Prostate gland (tissue), 2 donors: ENCODE measurements at places on chromosomes 3 and 15.

GRCh38 chr3:24290596-24290995 lies 204.1 kb downstream of the THRB start:
- no peak for DNase-seq

- DNase-seq: no peak
Observed at GRCh38 chr3:131387796-131388489, 6.4 kb downstream of the NUDT16 start.

GRCh38 chr3:14553871-14554270 lies 13.7 kb upstream of the GRIP2 start:
- no peak for DNase-seq

- DNase-seq: no peak
Observed at GRCh38 chr15:72562878-72563277, 88.7 kb downstream of the ARIH1 start.

DNA sequence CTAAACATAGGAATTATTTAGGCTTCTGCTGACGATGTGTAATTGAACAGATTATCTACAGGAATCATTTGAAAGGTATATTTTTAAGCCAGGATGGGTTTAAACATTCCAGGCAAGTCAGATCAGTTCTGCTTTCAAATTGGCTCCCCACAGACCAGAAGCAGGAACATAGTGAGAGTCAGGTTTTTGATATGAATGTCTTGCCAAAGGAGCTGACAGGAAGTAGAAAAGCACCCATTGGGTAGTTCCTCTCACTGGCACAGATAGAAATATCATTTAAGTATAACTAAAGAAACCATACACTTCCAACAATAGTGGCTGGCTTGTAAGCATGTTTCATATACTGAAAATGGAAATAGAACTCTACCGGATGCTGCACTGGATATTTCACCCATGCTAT lies 95.2 kb downstream of the CLDN1 start:
- DNase-seq: no peak
